ENCODE measurements at places on chromosomes 4 and X.

DNA sequence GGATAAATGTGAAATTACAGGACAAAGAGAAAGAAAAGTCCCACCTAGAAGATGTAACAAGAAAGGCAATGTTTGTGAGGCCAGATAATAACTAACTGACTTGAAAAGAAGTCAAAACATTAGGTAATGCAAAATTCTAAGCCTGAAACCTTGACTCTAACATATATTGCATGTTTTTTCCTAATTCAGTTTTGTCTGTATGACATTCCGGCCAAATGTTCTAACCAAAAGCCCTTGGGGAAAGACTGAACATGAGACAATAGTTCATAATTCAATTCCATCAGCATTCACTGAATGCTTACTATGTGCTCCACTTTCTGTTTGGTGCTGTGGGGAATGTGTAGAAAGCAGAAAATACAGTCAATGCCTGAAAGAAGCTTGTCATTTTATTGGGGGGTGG lies 84.8 kb upstream of the PLAC1 start:
- no peak for DNase-seq

- DNase-seq = no peak
These were observed 66.3 kb downstream of the SRPX start for GRCh38 chrX:38154340-38154739.

- DNase-seq = no peak
These were observed 22.9 kb downstream of the FAT1 start for GRCh38 chr4:186700746-186701145.

DNA sequence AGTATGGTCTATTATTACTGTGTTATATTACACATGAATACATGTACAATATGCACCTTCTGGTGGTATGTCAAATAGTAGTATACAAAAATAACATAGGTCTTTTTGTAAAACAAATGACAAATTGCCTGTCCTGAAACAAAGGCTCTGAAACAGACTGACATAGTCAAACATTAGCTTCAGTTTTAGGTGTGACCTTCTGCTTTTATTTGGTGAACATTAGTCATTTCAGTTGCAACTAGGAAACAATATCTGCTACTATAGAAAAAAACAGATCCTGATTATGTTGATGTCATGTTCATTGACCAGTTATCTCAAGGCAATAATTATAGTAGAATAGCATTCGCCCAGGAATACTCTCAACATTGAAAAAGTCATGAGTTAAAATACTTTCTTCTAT lies 123.0 kb downstream of the CHRNA9 start:
- DNase-seq = no peak

DNA sequence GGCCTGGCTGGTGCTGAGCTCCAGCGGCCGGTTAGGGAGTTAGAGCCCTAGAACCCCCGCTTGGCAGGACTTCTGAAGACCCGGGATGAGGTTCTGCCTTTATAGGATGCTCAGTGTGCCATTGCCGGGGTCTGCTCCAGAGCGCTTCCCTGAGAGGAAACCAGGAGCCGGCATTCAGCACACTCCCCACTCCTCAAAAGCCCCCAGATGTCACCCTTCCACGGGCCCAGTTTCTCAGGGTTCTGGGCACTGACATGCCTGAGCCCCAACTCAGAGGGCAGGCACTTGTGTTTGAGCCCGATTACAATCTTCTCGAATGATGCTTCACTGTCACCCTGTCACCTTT lies 6.5 kb downstream of the NKX3-2 start:
- DNase-seq = no peak

- no peak for DNase-seq
These were observed 681.9 kb upstream of the BOD1L1 start for GRCh38 chr4:14309431-14309830.

Measured in activated T-cell treated with anti-CD3 and anti-CD28 coated beads for 1 hour (primary cell).